Lung (tissue), 17 donors: ENCODE measurements at places on chromosomes 16 and 17. TPM values are rescaled to one million over a fixed set of nuclear protein-coding genes. Genes with fewer than 3 reads are reported as not detected.

- no peak within 1 kb of the TSS for H3K4me3 ChIP-seq
- no peak within 1 kb of the TSS for H3K27ac ChIP-seq
- H3K4me1 ChIP-seq: peaks cover 3% of the 10 kb centered on the region
- H3K27me3 ChIP-seq: peaks cover 7% of the 10 kb centered on the region
- no peaks in the 10 kb centered on the region for H3K36me3 ChIP-seq
Measured at GRCh38 chr16:1918351-1919326, at the start of gene HS3ST6. TSS of gene HS3ST6 (minus strand) at chr16:1918415. CDS start at chr16:1918323, 92 bp downstream.

- DNase-seq: no peak
- H3K4me3 ChIP-seq: no peak overlapping the region
- H3K4me1 ChIP-seq: no peaks in the 10 kb centered on the region
- no peaks in the 10 kb centered on the region for H3K27me3 ChIP-seq
- H3K36me3 ChIP-seq: no peaks in the 10 kb centered on the region
- H3K27ac ChIP-seq: no peak overlapping the region
Measured at GRCh38 chr16:86787538-86787937, 209.2 kb downstream of the FOXL1 start.

DNA sequence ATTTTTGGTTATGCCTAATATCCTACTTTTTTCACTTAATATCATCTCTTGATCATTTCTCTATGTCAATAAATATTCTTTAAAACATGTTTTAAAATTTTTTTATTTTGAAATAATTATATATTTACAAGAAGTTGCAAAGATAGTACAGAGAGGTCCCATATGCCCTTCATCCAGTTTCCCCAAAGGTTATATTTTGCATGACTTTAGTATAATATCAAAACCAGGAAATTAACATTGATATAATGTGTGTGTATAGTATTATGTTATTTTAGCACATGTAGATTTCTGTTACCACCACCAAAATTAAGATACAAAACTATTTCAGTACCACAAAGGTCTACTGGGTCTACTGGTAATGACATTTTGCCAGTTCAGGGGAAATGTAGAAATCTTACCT, 60.7 kb downstream of the EFCAB5 start:
- no peak overlapping the region for H3K4me3 ChIP-seq
- no peak for DNase-seq
- no peaks in the 10 kb centered on the region for H3K36me3 ChIP-seq
- no peaks in the 10 kb centered on the region for H3K4me1 ChIP-seq
- no peak overlapping the region for H3K27ac ChIP-seq

DNA sequence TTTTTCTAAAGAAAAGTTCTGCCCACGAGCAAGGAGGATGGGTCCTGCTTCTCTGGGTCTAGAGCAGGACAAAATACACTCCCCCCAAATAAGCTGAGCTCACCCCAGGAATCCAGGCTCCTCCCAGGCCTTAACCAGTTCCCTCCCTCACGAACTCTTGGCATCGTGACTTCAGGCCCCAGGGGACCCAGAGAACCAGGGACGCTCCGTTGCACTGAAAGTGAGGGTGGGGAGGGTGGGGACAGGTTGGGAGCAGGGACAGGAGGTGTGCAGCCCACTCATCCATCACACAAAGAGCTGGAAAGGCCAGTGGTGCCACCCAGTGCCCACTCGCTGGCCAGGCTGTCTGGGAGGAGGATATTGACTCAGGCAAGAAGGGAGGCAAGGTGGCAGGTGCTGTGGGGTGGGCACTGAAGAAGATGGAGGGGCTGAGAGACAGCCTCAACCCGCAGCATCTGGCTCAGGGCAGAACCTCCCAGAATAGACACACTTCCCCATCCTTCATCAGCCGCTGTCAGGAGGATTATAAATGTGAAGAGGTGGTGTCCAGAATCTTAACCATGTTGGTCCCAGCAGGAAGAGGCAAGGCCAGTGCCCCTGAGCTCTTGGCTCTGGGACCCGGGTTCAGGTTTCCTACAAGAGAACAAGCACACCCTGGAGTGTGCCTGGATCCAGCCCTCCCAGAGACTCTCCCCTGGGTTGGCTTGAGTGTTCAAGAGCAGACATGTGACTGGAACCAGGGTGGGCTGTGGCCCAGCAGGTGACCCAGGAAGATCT, 67.9 kb upstream of the RPL38 start:
- H3K36me3 ChIP-seq: no peaks in the 10 kb centered on the region
- no peaks in the 10 kb centered on the region for H3K4me1 ChIP-seq
- no peak overlapping the region for H3K27ac ChIP-seq
- no peak overlapping the region for H3K4me3 ChIP-seq
- DNase-seq: no peak
- H3K27me3 ChIP-seq: no peaks in the 10 kb centered on the region

- DNase-seq: no peak
- H3K27ac ChIP-seq: no peak overlapping the region
- H3K36me3 ChIP-seq: no peaks in the 10 kb centered on the region
- no peaks in the 10 kb centered on the region for H3K4me1 ChIP-seq
- H3K4me3 ChIP-seq: no peak overlapping the region
- H3K27me3 ChIP-seq: peaks cover 58% of the 10 kb centered on the region
Measured at GRCh38 chr17:58236394-58236793, 2.0 kb upstream of the LPO start.

Gene KRT14
- total RNA-seq: 0.71 TPM

Gene RNF112
- 2.4 TPM for total RNA-seq

- H3K27ac ChIP-seq: no peak overlapping the region
- peak; percentile 4 for DNase-seq
- H3K27me3 ChIP-seq: no peaks in the 10 kb centered on the region
- H3K4me1 ChIP-seq: peaks cover 30% of the 10 kb centered on the region
Measured at GRCh38 chr17:17944743-17945142, 27.5 kb downstream of the TOM1L2 start.

- DNase-seq: peak; percentile 16
- H3K27me3 ChIP-seq: no peaks in the 10 kb centered on the region
- no peak overlapping the region for H3K27ac ChIP-seq
- peaks cover 5% of the 10 kb centered on the region for H3K36me3 ChIP-seq
- no peak overlapping the region for H3K4me3 ChIP-seq
Measured at GRCh38 chr16:27237219-27238015, 31.2 kb downstream of the NSMCE1 start.

- peak overlapping the region; percentile 2 for H3K27ac ChIP-seq
- H3K4me1 ChIP-seq: peaks cover 9% of the 10 kb centered on the region
- H3K27me3 ChIP-seq: no peaks in the 10 kb centered on the region
- no peaks in the 10 kb centered on the region for H3K36me3 ChIP-seq
Measured at GRCh38 chr16:4309833-4310266, 6.0 kb upstream of the GLIS2 start.

Gene BCAR1
- total RNA-seq: 51.3 TPM

GRCh38 chr16:67516296-67517154, 12.1 kb upstream of the RIPOR1 start:
- no peaks in the 10 kb centered on the region for H3K27me3 ChIP-seq
- no peak overlapping the region for H3K4me3 ChIP-seq
- peaks cover 3% of the 10 kb centered on the region for H3K4me1 ChIP-seq

Gene BEAN1
- total RNA-seq: 0.31 TPM

Gene CLEC18B
- total RNA-seq: 1.9 TPM

GRCh38 chr17:34703533-34703932, 124.2 kb downstream of the TMEM132E start:
- no peaks in the 10 kb centered on the region for H3K27me3 ChIP-seq
- H3K36me3 ChIP-seq: no peaks in the 10 kb centered on the region
- no peak overlapping the region for H3K4me3 ChIP-seq
- no peaks in the 10 kb centered on the region for H3K4me1 ChIP-seq
- DNase-seq: peak; percentile 67

Gene ITGAD
- total RNA-seq: 0.43 TPM

- H3K4me1 ChIP-seq: peaks cover 4% of the 10 kb centered on the region
- DNase-seq: no peak
- no peaks in the 10 kb centered on the region for H3K36me3 ChIP-seq
Measured at GRCh38 chr16:64469906-64470702, 651.8 kb downstream of the CDH11 start.

Gene NOTUM
- 2.3 TPM for total RNA-seq

- H3K27me3 ChIP-seq: no peaks in the 10 kb centered on the region
- H3K4me3 ChIP-seq: no peak overlapping the region
- peak overlapping the region; percentile 85 for H3K27ac ChIP-seq
- peaks cover 10% of the 10 kb centered on the region for H3K4me1 ChIP-seq
Measured at GRCh38 chr17:57860414-57860999, 10.7 kb upstream of the MRPS23 start.

Gene ZPBP2
- not detected for total RNA-seq

- H3K27me3 ChIP-seq: no peaks in the 10 kb centered on the region
- H3K36me3 ChIP-seq: no peaks in the 10 kb centered on the region
- peak; percentile 9 for DNase-seq
- H3K4me1 ChIP-seq: no peaks in the 10 kb centered on the region
Measured at GRCh38 chr16:51181503-51181811, 30.4 kb upstream of the SALL1 start.

Gene GRAPL
- 8.1 TPM for total RNA-seq

DNA sequence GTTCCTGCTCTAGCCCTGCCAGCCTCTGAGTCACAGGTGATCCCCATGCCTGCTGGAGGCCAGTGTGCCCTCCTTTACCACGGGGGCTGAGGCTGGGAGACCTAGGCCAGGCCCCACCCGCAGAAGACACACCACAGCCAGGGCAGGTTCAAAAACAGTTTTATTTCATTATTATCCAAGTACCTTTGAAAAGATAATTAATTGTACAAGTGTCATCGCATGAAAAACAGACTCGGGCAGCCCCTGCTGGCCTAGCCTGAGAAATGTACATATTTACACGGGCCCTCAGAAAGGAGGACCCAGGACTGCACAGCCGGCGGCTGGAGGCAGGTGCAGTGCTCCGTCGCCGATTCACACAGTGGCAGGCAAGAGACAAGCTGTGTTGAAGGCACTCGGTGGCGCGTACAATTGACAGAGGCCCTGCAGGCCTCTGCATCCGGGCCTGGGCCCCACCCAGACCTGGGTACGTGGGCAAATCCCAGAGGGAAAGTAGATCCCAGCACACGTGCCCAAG, 4.4 kb downstream of the PDIA2 start:
- no peak overlapping the region for H3K4me3 ChIP-seq
- H3K36me3 ChIP-seq: peaks cover 54% of the 10 kb centered on the region
